ENCODE measurements at places on chromosomes 13 and 19.
A peak's percentile ranks its signal among the peaks of the same experiment; 100 is the strongest.

- DNase-seq = peak; percentile 58
These were observed 1.5 kb downstream of the C3 start for GRCh38 chr19:6718741-6719539.

DNA sequence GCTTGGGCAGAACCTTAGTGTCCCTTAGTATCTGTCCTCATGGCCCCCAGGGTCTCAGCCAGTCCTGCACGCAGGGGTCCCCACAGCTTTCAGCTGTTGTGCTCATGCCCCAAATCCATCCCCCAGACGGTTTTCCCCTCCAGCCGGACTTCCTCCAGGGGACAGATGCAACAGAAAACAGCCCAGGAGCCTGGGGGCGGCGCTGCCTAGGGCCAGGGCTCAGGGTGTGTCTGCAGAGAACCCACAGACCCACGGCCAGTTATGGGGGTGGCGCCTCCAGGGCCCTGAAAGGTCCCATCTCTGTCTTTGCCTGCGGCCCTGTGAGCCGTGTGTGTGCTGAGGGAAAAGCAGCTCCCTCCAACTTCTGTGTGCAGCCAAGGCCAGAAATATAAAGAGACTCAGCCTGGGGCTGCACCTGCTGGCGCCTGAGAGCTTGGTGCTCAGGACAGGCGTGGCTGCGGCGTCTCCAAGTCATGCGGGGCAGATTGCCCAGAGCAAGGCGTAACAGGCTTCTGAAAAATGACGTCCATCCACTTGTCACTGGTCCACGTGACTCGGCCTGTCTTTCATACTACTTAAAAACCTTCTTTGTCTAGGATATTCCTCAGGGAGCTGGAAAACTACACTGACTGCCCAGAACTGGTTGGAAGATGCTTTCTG lies 22.1 kb upstream of the F7 start:
- peak; percentile 80 for DNase-seq

GRCh38 chr13:78638216-78638615 lies 20.7 kb downstream of the OBI1 start:
- DNase-seq = no peak

GRCh38 chr13:107192289-107192688 lies 624.4 kb upstream of the ARGLU1 start:
- no peak for DNase-seq

DNA sequence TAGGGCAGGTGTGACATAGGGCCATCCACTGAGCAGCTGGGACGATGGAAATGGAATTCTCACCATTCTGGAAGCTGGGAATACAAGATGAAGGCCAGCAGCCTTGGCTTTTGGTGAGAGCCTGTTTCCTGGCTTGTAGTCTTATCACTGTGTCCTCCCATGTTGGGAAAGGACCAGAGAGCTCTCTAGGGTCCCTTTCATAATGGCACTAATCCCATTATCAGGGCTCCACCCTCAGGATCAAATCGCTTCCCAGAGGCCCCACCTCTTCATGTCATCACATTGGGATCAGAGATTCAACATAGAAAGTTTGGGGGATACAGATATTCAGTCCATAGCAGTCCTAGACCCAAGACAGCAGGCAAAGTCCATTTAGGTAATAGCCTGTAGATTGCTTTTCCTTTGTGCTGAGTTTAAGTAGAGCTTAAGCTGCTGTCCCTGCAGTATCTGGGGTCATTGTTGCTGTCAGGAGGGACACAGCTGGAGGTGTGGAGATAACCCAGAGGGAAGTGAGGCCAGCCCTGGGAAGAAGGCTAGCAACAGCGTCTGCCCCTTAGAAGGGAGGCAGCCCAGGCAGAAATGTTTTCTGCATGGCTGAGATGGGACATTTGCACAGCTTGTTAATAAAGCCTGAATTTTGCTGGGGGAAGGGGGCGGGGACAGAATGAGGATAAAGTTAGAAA lies 136.5 kb upstream of the GPR12 start:
- DNase-seq = no peak

GRCh38 chr13:82330499-82330898 lies 1551.8 kb downstream of the SLITRK1 start:
- DNase-seq = no peak

GRCh38 chr13:38530492-38530891 lies 156.4 kb upstream of the FREM2 start:
- no peak for DNase-seq

GRCh38 chr13:37412241-37412921 lies 186.2 kb downstream of the POSTN start:
- DNase-seq = no peak

DNA sequence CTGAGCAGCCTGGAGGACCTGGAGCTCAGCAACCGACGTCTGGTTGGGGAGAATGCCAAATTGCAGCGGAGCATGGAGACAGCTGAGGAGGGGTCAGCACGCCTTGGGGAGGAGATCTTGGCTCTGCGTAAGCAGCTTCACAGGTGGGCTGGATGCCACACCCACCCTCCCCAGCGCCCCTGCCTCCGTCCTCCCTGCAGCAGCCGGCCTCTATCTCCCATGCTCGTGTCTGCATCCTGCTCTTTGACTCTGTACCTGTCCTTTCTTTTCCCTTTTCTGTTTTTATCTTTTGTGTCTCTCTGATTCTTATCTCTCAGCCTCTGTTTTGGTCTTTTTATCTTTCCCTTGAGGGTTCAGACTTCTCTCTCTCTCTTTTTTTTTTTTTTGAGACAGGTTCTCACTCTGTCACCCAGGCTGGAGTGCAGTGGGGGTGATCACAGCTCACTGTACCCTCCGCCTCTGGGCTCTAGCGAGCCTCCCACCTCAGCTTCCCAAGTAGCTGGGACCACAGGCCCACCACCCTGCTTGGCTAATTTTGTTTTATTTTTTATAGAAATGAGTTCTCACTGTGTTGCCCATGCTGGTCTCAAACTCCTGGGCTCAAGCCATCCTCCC lies 10.1 kb downstream of the KASH5 start:
- DNase-seq = no peak

- DNase-seq = no peak
These were observed 33.2 kb downstream of the DPY19L3 start for GRCh38 chr19:32438751-32439150.

- DNase-seq = no peak
These were observed 259.9 kb downstream of the TBC1D4 start for GRCh38 chr13:75222031-75222430.

DNA sequence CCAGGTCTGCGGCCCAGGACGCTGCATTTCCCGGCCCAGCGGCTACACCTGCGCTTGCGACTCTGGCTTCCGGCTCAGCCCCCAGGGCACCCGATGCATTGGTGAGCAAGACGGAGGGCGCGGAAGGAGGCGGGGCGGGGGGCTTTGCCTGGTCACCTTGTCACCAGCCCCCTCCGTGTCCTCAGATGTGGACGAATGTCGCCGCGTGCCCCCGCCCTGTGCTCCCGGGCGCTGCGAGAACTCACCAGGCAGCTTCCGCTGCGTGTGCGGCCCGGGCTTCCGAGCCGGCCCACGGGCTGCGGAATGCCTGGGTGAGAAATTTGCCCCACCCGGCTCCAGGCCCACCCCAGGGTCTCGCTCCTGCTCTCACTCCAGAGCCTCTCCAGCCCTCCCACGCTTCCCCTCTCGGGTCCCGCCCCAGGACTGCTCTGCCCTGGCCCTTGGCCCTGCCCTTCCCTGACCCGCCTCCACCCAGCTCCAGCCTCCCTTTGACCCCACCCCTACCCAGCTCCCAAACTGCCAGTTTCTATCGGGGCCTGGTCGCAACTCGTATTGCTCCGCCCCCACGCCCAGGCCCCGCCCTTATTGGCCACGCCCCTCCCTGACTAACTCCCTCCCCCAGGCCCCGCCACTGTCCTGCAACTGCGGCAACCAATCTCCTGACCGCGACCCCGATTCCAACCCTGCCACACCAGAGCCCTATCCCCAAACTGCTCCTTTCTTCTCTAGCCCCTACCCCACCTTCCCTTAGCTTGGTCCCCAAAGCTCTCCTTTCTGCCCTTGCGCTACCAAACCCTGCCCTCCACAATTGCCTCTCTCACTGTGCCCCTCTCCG lies 8.6 kb downstream of the LTBP4 start:
- DNase-seq = peak; percentile 91

DNA sequence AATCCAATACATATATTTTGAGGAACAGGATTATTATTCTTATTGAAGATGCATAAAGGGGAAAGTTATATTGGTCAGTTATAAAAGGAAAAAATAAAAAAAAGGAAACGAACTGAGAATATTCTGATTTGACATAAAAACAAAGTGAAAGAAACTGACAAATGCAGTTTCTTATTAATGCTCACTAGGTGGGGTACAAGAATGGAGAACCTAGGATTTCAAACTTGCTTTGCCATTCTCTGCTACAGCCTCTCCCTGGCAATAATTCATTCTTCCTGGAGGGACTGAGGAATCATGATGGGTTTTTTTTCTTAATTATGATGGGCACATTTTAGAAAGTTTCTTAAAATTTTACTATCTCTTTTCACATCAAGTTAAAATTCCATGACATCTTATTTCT lies 154.9 kb downstream of the PCDH9 start:
- DNase-seq = no peak

GRCh38 chr19:39533003-39533512 lies 406 bp upstream of the EID2B start:
- DNase-seq = no peak

GRCh38 chr19:53664760-53665159 lies 33.0 kb downstream of the DPRX start:
- no peak for DNase-seq

GRCh38 chr13:79905018-79905417 lies 424.1 kb downstream of the NDFIP2 start:
- DNase-seq = no peak

All from Right ventricle myocardium inferior (tissue), 1 donor.